Left ventricle myocardium inferior (tissue), 1 donor: ENCODE measurements at places on chromosomes 2 and 18.

DNA sequence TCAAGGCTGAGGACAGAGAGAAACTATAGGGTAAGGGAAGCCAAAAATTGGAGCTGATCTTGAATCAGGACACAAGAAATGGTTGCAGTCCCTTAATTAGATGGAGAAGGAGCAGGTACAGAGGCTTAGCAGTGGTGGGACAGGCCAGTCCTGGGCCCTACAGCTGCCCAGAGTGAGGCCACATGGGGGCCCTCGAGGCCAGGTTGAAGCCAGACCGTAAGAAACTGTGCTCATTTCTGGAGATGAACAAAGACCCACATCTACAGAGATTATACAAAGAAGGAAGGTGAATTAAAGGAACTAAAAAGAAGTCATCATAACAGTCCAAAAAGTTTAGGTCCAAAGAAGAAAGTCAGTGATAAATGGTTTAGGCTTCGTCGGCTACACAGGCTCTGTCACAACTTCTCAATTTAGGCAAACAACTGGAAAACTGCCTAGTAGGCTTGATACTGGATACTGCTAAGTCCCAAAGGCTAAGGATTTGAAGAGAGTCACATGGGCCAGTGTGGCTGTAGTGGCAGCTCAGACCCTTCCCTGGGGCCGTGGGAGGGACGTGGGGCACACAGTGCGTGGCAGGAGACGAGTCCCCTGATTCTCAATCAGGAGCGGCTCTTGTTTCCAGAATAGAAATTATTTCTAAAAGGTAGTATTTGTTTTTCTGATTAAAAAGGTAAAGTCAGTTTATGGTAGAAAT is 50.4 kb upstream of the CNGA3 start:
- no peak for DNase-seq

- no peak for DNase-seq
Measured at GRCh38 chr2:126750506-126750905, 94.5 kb downstream of the GYPC start.

DNA sequence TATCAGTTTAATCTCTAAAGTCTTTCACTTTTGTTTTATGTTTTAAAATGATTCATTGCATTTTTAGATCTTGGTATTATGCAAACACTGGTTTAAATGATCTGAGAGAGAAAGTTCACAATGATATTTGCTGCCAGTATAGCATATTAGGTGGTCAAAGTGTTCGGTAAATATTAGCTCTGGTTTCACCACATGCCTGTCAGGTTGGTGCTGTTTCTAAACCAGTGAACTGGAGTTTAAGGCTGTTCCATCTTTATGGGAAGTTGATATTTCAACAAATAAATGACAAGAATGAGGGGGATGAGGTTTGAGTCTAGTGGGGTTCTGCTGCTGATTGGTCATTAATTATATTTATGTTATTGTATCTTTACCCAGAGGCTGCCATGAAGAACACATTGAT is 436.4 kb downstream of the DCDC2C start:
- no peak for DNase-seq

GRCh38 chr2:176677746-176678265 is 408.6 kb downstream of the MTX2 start:
- DNase-seq = no peak

GRCh38 chr18:50439460-50440015 is 64.7 kb downstream of the SKA1 start:
- DNase-seq = no peak

GRCh38 chr2:150182566-150183235 is 304.8 kb downstream of the RND3 start:
- no peak for DNase-seq

GRCh38 chr18:63258749-63259566 is 60.6 kb downstream of the BCL2 start:
- no peak for DNase-seq

DNA sequence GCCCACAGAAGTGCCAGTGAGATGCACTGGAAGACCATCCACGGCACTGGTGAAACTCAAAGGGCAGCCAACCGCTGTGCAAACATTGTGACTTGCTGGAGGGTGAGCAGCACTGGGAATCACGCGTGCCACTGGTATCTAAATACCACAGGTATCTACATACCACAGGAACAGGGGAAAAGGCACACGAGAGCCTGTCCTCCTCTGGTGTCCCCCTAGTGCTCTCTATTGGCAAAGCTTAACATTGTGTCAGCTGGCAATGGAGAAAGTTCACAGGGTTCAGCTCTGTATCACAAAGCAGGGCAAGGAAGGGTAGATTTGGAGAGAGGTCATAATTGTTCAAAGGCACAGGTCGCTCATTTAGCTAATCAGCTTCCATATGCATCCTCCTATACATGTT is 12.6 kb upstream of the SEC11C start:
- no peak for DNase-seq

DNA sequence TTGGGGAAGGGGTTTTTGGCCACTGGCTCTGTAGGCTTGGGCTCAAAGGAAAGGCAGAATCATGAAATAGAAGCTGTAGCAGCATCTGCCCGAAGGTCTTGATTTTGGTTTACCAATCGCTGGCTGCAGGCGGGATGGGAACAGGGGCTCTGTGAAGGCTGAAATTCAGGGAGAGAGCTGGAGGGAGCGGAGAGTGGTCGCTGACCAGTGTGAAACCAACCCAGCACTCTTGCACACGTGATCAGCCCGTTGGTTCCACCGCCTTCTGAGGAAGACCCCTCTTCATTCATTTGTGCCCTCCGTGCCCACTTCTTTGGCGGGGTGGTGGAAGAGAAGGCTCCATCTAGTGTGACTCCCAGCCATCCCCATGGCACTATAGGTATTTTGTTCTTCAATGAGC is 82.6 kb downstream of the KLHL29 start:
- no peak for DNase-seq
